GM13976 (cell line): ENCODE measurements at places on chromosomes 1 and 21.
A peak's percentile ranks its signal among the peaks of the same experiment; 100 is the strongest.

DNA sequence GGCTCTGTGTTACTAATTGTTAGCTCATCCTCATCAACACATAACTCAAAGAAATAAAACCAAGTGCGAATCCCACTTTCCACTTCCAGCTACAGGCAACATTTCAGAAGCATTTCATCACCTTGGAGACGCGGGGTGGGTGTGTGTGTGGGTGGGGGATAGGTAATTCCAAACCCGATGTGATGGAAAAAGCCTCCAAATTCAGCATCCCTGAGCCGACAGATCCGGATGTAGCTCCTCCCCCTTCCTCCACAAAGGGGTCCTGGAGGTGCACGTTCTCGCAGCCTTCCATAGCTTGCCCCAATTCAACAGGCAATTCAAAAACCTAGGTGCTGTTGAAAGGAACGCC is 486 bp downstream of the HSPA13 start:
- no peak for DNase-seq

GRCh38 chr1:165279882-165280281 is 76.6 kb downstream of the LMX1A start:
- DNase-seq, result no peak

- no peak for DNase-seq
Observed at GRCh38 chr1:208247696-208248095, 3.5 kb upstream of the PLXNA2 start.

GRCh38 chr21:32198384-32198783 is 80.5 kb downstream of the MIS18A start:
- no peak for DNase-seq

- DNase-seq, result peak; percentile 19
Observed at GRCh38 chr1:26281091-26281958, 1.4 kb downstream of the SH3BGRL3 start.

GRCh38 chr1:222225316-222225691 is 322.6 kb downstream of the HHIPL2 start:
- no peak for DNase-seq

- no peak for DNase-seq
Observed at GRCh38 chr1:29646161-29646775, 409.9 kb downstream of the PTPRU start.

- DNase-seq, result peak; percentile 68
Observed at GRCh38 chr1:117051224-117052064, 8.7 kb upstream of the TTF2 start.

- DNase-seq, result no peak
Observed at GRCh38 chr1:62058956-62059355, 135.7 kb upstream of the L1TD1 start.

DNA sequence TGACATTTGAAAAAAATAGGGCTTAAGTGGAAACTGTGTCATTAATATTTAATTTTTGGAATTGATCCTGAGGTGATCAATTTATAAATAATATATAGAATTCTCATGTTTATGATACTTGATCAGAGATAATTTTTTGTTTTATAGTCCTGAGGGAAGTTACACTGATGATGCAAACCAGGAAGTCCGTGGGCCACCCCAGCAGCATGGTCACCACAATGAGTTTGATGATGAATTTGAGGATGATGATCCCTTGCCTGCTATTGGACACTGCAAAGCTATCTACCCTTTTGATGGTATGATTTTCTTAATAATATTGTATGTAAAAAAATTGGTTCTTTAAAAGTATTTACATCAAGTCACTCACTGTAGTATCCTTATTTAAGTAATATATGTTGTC is 101.2 kb downstream of the FNBP1L start:
- no peak for DNase-seq

- DNase-seq, result no peak
Observed at GRCh38 chr21:43703035-43703880, 15.7 kb upstream of the PDXK start.

GRCh38 chr1:19390166-19390850 is 78.2 kb downstream of the SLC66A1 start:
- no peak for DNase-seq

DNA sequence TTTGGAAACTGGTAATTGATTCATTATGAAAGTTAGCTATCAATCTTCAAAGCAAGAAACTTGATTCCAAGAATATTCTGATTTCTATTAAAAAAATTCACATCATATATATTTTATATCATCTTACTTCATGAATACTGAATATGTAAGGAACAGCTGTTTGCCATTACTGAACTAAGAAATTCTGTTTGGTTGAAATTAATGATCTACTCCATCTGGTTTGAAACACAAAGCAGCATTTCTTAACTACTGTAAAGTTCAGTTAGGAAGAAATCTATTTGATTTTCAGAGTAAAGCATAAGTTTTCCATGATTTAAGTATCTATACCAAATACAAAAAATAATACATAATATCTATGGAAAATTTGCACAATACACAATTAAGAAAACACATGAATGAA is 66.0 kb upstream of the SCYL3 start:
- DNase-seq, result no peak

DNA sequence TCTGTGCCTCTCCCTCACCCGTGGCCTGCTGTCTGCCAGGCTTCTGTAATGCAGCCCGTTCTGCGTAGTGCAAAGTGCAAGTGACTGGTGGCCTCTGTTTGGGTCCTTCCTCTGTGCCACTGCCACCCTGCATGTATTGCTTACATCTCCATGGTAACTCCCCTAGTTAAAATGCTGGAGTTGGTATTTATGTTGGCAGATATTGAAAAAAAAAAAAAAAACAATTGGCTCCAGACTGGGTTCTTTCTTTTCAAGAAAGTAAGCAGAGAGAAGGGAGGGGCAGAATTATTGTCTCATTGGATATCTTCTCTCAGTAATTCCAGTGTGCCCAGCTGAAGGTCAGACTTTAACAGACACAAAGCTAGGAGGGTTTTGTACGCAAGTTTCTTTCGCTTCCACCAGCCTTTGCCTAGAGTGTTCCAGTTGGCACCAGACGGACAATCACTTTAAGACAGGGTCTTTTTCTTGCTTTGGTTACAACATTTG is 242.3 kb downstream of the PBX1 start:
- no peak for DNase-seq

GRCh38 chr1:234617986-234618736 is 8.2 kb upstream of the IRF2BP2 start:
- no peak for DNase-seq

DNA sequence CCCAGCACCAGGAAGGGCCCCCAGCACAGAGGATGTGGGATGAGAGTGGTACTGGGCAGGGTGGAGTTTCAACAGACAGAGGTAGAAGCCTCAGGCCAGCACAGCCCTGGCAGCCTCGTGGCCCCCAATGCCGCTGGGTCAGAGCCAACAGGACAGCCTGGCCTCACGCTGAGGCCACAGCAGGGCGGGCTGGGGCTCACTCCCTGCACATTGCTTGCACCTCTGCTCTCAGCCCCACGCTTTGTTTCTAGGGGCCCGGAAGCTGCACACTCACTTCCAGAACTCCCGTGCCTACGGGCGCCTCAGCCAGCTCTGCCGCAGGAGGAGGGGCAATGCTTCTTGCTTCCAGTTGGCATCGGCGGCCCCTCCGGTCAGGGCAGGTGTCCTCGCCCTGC is 72.9 kb downstream of the SIK1 start:
- DNase-seq, result no peak

DNA sequence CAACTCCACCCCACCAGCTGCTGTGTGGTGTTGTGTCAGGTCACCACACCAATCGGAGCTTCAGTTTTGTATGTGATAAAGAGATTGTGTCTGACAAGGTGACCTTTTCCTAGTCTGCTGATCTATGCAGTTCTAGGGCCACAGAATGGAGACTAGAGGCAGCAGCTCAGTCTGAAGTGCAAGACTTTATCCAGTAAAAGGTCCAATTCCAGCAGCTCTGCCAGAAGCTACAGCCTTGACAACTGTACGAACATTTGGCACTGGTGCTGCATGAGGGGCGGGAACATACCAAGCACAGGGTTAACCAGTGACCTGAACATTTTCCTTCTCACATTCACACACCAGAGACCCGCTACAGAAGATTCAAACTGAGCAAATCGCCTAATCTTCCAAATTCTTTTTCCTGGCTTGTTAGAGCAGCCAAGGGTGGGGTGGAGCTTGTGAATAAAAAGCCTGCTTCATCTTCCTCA is 9.3 kb downstream of the FMO1 start:
- DNase-seq, result no peak

- no peak for DNase-seq
Observed at GRCh38 chr21:31914472-31914871, 41.7 kb downstream of the HUNK start.

DNA sequence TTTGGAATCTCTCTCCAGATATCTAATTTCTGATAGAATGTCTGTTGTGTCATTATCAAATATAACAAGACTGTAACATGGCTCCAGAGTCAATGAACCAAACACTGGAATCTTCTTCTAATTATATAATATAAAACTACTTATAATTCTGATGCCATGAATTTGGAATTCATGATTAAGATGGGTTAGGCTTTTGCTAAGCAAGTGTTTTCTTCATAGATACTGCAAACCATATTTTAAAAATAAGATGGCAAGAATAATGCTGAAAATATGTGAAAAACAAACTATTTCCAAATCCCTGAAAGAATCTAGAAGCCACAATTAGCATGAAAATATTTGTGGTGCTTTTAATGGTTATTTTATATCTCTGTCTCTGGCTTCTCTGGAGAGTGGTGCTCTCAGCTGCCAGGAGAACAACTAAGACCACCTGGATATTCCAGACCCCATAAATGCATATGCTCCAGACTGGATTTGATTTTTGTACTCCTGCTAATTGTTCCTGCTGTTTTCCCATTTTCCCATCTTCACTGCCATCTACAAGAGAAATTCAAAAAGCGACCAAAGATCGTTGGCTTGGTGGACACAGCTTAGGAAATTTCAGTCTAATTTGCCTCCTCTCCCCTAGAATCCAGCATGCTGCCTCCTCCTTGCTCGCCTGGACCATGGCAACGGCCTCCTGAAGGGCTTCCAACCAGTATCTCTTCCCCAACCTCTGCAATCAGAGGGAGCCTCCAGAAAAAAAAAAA is 418.9 kb downstream of the SETD4 start:
- DNase-seq, result no peak
